Upper lobe of left lung (tissue), 6 donors: ENCODE measurements at places on chromosomes 11 and 22. TPM values are rescaled to one million over a fixed set of nuclear protein-coding genes. Genes with fewer than 3 reads are reported as not detected.

Gene SMTNL1
- total RNA-seq = not detected

Gene NXPE2
- total RNA-seq = not detected

DNA sequence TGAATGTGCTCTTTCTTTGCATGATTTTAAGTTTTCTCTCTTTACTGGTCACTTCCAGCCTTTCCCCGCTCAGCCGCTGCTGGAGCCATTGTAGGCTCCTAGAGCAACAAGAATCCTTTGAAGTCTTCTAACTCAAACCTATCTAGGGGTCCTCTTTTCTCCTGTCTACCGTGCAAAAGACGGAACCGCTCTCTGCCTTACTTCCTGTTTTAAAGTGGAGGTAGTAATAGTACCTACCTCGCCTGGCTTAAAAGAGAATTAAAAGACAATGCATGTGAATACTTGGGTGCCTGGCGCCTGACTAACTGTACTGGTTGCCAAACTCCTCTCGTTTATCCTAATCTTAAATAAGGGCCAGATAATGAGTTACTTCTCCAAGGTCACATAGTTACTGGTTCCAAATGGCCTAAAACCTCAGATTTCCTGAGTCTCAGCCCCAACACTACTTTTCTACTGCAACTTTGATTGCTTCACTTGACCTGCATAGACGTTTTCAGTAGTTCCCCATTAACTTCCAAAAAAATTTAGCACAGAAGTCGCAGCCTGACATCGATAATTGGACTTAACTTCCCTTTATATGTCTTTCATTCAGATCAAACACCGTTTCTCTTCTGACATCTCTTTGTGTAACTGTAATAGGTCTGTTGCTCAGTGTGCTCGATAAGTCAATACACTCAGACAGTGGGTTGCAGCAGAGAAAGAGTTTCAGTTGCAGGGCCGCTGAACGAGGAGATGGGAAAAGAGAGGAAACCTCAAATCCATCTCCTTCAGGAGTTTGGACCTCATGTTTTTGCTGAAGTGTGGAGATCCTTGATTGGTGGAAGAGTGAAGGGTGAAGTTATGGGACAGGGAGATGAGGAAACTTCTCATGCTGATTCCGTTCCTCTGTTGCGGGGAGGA lies 891 bp downstream of the SAMM50 start:
- peaks cover 27% of the 10 kb centered on the region for H3K4me1 ChIP-seq
- no peaks in the 10 kb centered on the region for H3K36me3 ChIP-seq
- H3K27ac ChIP-seq = peak overlapping the region; percentile 81

- H3K4me1 ChIP-seq = peaks cover 3% of the 10 kb centered on the region
- H3K36me3 ChIP-seq = no peaks in the 10 kb centered on the region
- no peak for DNase-seq
- H3K27me3 ChIP-seq = no peaks in the 10 kb centered on the region
- no peak overlapping the region for H3K4me3 ChIP-seq
- no peak overlapping the region for H3K27ac ChIP-seq
These were observed 39.6 kb downstream of the BUD13 start for GRCh38 chr11:116733043-116733755.

DNA sequence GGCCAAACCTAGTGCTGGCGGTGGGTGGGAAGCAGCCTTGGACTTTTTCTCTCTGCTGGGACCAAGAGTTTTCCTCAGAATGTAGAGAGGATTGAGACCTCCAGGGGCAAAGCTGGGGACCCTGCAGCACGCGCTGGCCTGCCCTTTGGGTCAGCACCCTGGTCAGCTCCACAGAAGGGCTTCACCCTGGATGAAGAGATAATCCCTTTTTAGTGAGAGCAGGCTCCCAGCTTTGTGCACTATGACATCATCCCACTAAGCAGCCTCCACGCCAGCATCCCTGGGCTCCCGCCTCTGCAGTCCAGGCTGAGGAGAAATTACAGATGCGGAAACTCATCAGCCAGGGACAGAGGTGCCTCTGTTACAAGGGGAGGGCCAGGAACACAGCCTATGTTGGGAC lies 23.5 kb downstream of the DRICH1 start:
- DNase-seq = no peak
- no peaks in the 10 kb centered on the region for H3K36me3 ChIP-seq
- no peak overlapping the region for H3K4me3 ChIP-seq
- H3K4me1 ChIP-seq = no peaks in the 10 kb centered on the region

GRCh38 chr11:62726915-62727164 lies 417 bp downstream of the HNRNPUL2 start:
- peaks cover 50% of the 10 kb centered on the region for H3K4me1 ChIP-seq
- peaks cover 24% of the 10 kb centered on the region for H3K36me3 ChIP-seq
- peak overlapping the region; percentile 97 for H3K4me3 ChIP-seq
- H3K27me3 ChIP-seq = no peaks in the 10 kb centered on the region
- no peak for DNase-seq
- H3K27ac ChIP-seq = peak overlapping the region; percentile 95

DNA sequence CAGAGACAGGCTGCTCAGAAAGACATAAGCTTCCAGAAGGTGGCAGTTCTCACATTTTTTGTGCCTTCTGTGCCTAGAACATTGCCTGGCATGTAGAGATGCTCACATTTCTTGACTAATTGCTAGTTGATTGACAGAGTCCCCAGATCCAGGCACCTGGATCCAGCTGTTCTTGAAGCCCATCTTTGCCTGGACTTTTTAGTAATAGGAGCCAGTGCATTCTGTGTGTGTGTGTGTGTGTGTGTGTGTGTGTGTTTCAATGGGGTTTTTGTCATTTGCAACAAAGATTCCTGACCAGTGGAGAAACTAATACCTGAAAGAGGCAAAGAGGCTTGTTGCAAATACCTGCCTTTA lies 15.1 kb downstream of the MRGPRF start:
- no peak overlapping the region for H3K27ac ChIP-seq
- no peak for DNase-seq
- H3K36me3 ChIP-seq = no peaks in the 10 kb centered on the region
- H3K27me3 ChIP-seq = no peaks in the 10 kb centered on the region
- H3K4me1 ChIP-seq = peaks cover 6% of the 10 kb centered on the region

DNA sequence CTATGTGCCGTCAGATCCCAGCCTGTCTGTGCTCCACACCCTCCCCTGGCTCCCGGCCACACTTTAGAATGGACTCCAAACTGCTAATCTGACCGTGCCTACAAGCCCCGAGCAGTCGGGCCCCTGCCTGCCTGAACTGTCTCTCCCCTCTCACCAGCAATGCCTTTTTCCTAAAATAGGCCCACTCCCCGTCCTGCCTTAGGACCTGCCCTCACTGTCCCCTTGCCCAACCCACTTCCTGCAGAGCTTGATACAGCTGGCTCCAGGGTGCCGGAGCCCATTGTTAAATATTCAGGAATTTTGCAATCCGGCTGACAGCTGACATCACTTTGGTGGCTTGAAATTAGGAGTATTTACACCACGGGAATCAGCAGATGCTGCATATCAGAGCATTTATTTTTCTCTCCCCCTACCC lies 21.4 kb downstream of the MN1 start:
- H3K36me3 ChIP-seq = no peaks in the 10 kb centered on the region
- no peaks in the 10 kb centered on the region for H3K27me3 ChIP-seq
- peaks cover 33% of the 10 kb centered on the region for H3K4me1 ChIP-seq

GRCh38 chr11:86418106-86418505 lies 43.4 kb downstream of the CCDC81 start:
- no peaks in the 10 kb centered on the region for H3K36me3 ChIP-seq
- no peak overlapping the region for H3K4me3 ChIP-seq
- H3K27ac ChIP-seq = no peak overlapping the region
- no peak for DNase-seq
- no peaks in the 10 kb centered on the region for H3K4me1 ChIP-seq

- no peak overlapping the region for H3K4me3 ChIP-seq
- no peak for DNase-seq
- no peaks in the 10 kb centered on the region for H3K4me1 ChIP-seq
- no peaks in the 10 kb centered on the region for H3K36me3 ChIP-seq
These were observed 36.1 kb downstream of the MMP20 start for GRCh38 chr11:102589047-102589459.

DNA sequence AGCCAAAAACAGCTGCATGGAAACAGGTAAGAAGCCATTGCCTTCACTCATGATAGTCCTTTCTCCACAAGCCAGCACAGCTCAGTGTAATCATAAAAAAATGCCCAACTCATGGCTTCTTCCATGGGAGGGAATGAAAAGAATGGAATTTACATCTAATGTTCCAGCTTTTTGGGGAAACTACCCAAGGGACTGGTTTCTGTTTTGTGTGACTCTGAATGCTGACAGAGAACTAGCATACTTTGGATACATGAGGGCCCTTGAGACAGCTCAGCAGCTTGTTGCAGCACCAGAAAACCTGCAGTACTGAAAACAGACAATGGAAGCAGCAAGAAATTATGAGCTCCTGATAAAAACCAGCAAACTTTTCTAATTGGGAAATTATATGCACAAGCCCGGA lies 24.2 kb upstream of the HORMAD2 start:
- no peak overlapping the region for H3K27ac ChIP-seq
- no peaks in the 10 kb centered on the region for H3K4me1 ChIP-seq
- H3K27me3 ChIP-seq = no peaks in the 10 kb centered on the region

DNA sequence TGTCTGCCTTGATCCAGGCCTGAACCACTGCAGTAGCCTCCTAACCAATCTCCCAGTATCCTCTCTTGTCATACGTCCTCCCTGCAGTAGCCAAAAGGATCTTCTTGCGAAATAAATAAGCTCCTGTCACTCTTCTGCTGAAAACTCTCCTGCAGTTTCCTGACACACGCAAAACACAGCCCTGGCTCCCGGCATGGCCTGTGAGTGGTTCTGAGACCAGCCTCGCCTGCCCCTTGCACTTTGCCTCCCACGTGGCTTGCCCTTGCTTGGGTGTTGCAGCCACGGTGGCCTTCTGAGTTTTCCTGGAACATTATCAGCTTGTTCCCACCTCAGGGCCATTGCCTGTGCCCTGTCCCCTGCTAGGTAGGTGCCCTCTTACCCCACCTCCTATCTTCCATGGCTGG lies 7.2 kb downstream of the ZC3H7B start:
- no peak overlapping the region for H3K27ac ChIP-seq
- no peak for DNase-seq
- peaks cover 6% of the 10 kb centered on the region for H3K4me1 ChIP-seq

DNA sequence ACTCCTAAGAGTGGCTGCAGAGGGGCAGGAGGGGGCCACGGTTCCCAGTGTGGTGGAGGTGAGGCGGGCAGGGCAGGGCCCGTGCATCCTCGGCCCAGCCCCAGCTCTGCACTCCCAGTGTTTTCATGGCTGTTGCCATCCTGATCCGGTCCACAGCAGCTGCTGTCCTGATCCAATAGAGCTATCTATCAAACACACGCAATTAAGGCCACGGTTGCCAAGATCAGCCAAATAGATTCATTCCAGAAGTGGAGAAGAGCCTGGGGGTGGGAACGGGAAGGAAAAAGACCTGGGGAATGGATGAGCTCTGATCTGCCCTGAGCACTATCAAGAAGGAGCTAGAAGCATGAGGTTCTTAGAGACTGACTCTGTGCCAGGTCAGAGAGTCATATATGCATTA lies 160.9 kb upstream of the SYT13 start:
- no peaks in the 10 kb centered on the region for H3K4me1 ChIP-seq
- no peak overlapping the region for H3K4me3 ChIP-seq
- H3K36me3 ChIP-seq = no peaks in the 10 kb centered on the region
- DNase-seq = no peak
- H3K27me3 ChIP-seq = no peaks in the 10 kb centered on the region

- H3K4me3 ChIP-seq = no peak overlapping the region
- no peaks in the 10 kb centered on the region for H3K27me3 ChIP-seq
- no peak overlapping the region for H3K27ac ChIP-seq
- DNase-seq = no peak
These were observed 26.1 kb upstream of the BAIAP2L2 start for GRCh38 chr22:38136607-38137006.
